ENCODE measurements at places on chromosomes 11 and 22.

GRCh38 chr11:70201882-70202861 is 924 bp upstream of the FADD start:
- no peak for DNase-seq

DNA sequence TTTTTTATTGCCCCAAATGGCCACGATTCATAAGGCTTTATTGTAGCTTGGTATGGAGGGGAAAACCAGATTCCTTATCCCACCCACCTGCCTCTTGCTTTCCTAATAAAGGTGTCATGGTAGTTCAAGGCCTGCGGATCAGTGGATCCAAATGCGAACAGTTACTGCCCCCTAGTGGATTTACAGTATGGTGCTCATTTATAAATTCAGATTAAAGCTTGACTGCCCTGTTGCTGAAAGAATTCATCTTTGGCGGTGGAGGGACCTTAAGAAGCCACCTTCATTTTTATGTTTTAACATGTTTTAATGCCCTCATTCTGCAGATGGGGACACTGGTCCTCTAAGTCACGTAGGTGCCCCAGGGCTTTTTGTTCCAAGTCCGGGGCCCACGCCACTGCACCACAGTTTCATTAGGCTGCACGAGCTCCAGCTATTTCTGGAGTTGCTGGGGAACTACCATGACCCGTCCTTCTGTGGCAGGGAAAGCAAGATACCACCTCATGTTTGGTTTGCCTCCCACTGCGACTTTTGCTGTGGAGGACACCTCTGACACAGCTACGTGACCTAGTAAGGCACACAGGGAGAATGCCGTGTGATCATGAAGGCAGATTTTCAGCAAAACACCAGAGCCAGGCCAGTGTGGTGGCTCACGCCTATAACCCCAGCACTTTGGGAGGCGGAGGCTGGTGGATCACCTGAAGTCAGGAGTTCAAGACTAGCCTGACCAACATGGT is 15.6 kb upstream of the INCENP start:
- DNase-seq = peak; percentile 19

GRCh38 chr11:116173506-116173905 is 599.3 kb downstream of the BUD13 start:
- DNase-seq = no peak

DNA sequence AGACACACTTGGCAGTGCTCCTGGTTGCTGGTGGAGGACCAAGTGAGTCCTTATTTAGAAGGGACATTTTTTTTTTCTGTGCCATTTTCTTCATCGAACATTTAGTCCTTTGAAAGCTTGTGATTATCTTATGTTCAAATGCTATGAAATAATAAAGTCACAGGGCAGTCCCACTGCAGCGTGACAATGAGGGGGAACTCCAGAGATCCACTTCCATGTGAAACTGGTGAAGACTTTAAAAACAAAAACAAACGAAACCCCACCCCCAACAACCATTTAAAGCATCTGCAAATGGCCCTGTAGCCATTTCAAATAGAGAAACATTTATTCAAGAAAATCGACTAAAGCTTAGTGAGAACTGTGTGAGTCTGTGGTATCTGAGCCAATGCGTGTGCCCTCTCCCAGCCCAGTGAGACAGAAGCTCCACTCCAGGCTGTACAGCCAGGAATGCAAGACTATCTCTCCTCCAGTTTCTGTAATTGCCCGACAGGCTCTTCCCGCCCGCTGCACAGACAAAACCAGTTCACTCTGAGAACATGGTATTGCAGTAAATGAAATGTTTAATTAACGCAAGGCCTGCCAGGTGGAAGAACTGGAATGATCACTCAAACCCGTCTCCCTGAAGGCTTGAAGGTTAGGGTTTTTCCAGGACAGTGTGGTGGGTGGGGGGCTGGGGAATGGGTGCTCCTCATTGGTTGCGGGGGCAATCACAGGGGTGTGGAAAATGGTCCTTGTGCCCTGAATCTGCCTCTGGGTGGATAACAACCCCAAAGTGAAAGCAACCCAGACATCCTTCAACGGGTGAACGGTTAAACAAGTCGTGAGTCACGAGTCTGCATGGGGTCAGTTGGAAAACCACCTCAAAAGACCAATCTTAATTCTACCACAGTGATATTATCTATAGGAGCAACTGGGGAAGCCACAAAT is 8.4 kb downstream of the KRTAP5-6 start:
- DNase-seq = no peak

- no peak for DNase-seq
Observed at GRCh38 chr11:130144861-130145281, 14.7 kb upstream of the ST14 start.

- no peak for DNase-seq
Observed at GRCh38 chr11:111331711-111332479, 33.5 kb downstream of the POU2AF3 start.

DNA sequence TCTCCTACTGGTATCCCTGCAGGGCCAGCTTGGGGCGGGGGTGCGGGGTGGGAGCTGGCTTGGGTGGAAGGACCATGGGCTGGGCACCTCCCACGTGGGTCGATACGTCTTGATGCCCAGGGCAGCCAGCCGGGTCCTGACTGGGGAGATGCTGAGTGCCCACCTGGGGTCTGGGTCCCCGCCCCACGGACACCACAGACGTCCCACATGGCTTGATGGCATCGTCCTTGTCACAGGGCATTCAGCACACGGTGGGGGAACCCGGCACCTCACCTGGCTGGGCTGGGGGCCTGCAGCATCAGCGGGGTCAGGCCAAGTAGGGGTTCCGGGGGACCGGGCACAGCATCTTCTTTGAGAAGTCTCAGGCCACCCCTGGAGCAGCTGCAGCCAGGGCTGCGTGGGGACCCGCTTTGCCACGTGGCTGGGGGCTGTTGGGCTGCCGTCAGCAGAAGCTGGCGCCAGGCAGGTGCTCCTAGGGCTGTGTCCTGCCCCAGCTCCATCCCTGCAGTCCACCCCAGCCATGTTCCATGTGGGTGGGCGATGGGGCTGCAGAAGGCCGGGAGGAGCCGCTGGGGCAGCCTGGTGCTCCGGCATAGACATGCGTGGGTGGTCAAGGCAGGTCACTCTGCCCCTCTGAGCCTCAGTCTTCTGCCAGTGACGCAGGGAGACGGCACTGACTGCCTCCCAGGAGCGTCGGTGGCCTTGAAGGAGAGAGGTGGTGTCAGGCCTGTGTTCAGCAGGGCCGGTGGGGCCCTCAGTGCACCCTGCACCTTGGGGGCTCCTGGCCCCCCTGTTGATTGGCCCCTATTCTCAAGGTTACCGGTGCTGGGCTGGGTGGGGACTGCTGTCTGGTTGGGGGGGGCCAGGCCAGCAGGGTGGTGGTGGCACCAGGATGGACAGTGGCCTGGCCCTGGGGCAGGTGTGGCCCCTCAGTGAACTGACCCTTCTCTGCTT is 8.4 kb downstream of the SELENOO start:
- DNase-seq = no peak

- no peak for DNase-seq
Observed at GRCh38 chr11:118734031-118734430, 54.6 kb upstream of the TREH start.

- DNase-seq = no peak
Observed at GRCh38 chr22:41947424-41948080, 600 bp upstream of the CENPM start.

DNA sequence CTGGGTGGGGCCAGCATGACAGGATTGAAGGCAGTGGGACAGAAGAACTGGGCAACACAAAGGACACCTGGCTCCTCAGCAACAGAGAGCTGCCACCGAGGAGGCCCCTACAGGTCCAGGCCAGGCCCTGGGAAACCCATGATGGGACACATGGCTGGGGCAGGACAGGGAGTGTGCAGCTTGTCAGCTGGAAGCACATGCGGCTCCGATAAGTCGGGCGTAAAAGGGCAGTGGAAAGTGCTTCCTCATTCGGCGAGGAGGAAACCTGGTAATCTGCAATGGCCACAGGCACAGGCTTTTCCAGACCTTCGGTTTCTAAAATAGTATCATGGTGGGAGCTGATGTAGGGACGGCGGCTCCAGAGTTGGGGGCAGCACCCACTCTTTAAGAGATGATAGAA is 16.5 kb downstream of the GNAZ start:
- DNase-seq = no peak

DNA sequence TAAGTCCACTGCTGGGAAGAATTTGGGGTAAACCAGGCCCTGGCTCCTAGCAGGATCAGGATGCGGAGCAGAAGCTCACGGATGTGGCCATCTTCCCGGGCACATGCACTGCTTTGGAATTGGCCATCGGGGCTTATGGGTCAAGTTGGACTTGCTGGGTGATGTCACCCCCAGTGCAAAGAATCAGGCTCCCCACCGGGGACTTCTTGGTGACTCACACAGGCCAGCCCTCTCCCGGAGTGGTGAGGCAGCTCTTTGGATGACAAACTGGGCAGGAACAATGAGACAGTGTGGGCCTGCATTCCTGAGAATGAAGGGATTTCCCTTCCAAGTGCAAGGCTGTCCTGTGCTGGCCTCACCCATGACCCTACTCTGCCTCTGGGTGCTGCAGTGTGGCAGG is 128.8 kb upstream of the ANO1 start:
- no peak for DNase-seq

GRCh38 chr11:68353118-68353517 is 40.7 kb downstream of the LRP5 start:
- DNase-seq = no peak

- DNase-seq = no peak
Observed at GRCh38 chr11:62604460-62605120, 2.9 kb upstream of the MTA2 start.

- no peak for DNase-seq
Observed at GRCh38 chr22:43811777-43812148, 342 bp downstream of the EFCAB6 start.

GRCh38 chr11:60183591-60184205 is 815 bp upstream of the MS4A6A start:
- DNase-seq = no peak

- no peak for DNase-seq
Observed at GRCh38 chr22:20748082-20748481, 25.8 kb upstream of the SERPIND1 start.

- no peak for DNase-seq
Observed at GRCh38 chr11:104663190-104664140, 234.8 kb downstream of the CASP12 start.

All from NCI-H1417 treated with DMSO at 0.1 percent for 48 hours (cell line).